ENCODE measurements at places on chromosomes 3 and 15.

- DNase-seq, result no peak
These were observed 84.4 kb upstream of the HES1 start for GRCh38 chr3:194051366-194052149.

DNA sequence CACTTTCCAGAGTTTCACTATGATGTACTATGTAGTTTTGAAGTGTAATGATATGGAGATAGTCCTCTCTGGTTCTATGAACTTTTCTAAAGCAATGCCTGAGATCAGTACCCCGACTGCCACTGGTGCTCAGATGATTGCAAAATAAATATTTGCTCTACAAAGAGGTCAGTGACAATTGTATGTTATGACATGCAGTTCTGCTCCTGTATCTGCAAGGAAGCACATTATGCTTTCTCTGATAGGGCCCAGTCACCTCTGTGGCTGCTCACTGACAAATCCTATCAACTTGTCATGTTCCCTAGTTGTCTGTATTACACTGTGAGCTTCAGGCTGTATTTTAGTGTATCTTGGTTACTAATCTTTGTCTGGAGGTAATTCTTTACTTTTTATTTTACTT lies 362.6 kb downstream of the ROBO1 start:
- DNase-seq, result no peak

GRCh38 chr15:33515121-33515520 lies 204.4 kb downstream of the RYR3 start:
- DNase-seq, result no peak

DNA sequence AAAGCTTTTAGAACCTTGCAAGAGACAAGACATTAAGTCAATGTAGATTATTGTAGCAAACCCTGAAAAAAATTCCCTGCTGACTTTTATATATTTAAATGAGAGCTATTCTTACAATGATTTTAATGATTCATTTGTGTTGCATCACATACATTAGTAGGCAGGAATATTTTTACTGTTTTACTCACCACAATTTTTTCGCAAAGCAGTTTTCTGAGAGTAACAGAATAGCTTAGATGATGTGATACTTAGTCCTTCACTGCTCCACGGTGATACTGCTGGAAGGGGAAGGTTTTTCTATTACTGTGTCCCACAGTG lies 43.9 kb upstream of the CLRN1 start:
- no peak for DNase-seq

DNA sequence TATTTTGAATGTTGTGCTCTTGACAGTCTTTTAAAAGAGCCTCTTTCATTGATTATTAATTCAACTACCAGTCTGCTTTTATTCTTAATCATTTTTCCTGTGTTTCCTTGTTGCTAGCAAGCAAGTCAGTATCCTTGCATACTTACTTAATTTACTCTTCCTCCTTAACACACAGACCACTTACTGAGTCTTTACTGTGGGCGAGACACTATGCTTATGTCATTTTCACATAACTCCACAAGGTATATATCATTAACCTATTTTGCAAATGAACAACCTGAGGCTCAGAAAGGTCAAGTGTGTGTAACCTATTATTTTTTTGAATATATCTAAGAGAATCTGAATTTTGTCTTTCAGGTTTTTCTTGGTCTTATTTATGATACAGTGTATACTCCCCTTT lies 130.9 kb downstream of the WDR76 start:
- DNase-seq, result no peak

GRCh38 chr3:24764236-24764915 lies 269.7 kb upstream of the THRB start:
- DNase-seq, result no peak

- no peak for DNase-seq
These were observed 28.7 kb downstream of the PFN2 start for GRCh38 chr3:149941946-149942345.

Data from stimulated activated CD4-positive, alpha-beta T cell treated with anti-CD3 and anti-CD28 coated beads, Interleukin-1b, Interleukin-23, amount 100 ng/mL, for 1 hour (primary cell).